Heart right ventricle (tissue), 16 donors: ENCODE measurements at places on chromosomes 12 and 14. TPM values are rescaled to one million over a fixed set of nuclear protein-coding genes. Genes with fewer than 3 reads are reported as not detected.
A peak's percentile ranks its signal among the peaks of the same experiment; 100 is the strongest.

GRCh38 chr12:57845478-57846284 is 848 bp downstream of the CTDSP2 start:
- DNase-seq: peak; percentile 80

Gene GZMH
- 0.47 TPM for total RNA-seq

Gene DEGS2
- total RNA-seq: 0.11 TPM

Gene ALKBH1
- 12.5 TPM for total RNA-seq

DNA sequence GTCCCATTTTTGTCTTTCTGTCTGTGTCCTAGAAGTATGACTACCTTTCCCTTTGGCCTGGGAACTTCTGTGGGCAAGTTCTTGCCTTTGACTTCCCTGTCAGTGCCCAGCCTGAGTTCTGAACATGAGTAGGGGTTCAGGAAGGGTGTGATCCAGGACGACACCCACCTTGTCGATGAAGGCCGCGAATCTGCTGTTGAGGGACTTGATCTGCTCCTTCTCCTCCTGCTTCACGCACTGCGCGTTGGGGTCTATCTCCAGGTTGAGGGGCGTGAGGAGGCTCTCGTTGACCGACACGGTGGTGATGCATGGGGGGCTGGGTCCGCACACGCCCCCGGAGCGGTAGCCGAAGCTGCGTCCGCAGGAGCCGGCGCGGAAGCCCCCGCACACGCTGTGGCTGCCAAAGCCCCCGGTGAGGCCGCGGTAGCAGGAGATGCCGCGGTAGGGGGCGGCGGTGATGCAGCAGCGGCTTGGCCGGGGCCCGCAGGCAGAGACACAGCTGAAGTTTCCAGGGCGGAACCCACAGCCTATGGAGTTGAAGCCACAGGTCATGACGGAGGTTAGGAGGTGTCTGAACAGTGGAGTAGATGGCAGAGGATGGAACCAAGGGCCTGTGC is at the start of gene KRT83:
Gene KRT83 (minus strand): TSS at position 615 of the 617 bp plus-strand sequence. CDS start 63 bp downstream, at position 552.
- no peak for DNase-seq

Gene SLC41A2
- 2.9 TPM for total RNA-seq

DNA sequence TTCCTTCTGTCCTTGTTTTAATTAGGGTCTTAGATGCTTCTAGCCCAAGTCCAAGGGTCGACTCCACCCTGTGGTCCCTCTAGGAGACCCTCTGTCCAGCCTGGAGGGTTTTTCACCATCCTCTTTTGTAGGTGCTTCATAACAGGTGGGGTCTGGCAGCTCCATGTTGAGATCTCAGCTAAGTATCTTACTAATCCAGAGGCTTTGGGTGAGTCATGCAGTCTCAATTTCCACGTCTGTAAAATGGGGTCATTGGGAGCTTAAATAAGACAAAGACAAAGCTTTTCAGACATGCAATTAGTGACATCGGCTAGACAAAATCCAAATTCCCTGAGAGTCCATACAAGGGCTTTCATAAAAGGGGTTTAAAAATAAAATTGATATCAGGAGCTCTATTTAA is 3.2 kb downstream of the HSPB8 start:
- no peak for DNase-seq

Gene DAO
- not detected for total RNA-seq
